ENCODE measurements at places on chromosomes 5 and 9. TPM values are rescaled to one million over a fixed set of nuclear protein-coding genes. Genes with fewer than 3 reads are reported as not detected.

- peak; percentile 79 for DNase-seq
Observed at GRCh38 chr9:104907278-104907951, 20.5 kb downstream of the ABCA1 start.

DNA sequence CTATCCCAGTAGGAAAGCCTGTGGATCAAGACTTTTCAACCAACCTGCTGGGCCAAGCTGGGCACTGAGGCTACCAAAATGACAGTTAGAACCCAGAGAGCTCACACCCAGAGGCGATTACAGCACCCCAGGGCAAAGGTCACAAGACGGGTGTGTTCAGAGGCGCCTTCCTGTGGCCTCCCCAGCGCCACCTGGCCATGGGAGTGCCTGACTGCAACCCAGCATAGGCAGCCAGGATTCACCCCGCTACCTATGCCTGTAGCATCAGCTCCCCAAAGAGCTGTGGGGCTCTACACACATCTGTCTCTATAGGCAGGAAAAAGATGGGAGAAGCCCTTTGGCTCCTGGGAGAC, 33.5 kb downstream of the PDGFRB start:
- no peak for DNase-seq

The CD72 gene
- total RNA-seq = 0.60 TPM

GRCh38 chr9:73081979-73082657, 69.5 kb upstream of the ANXA1 start:
- peak; percentile 63 for DNase-seq

GRCh38 chr9:76004526-76004925, 114.1 kb downstream of the PCSK5 start:
- no peak for DNase-seq

DNA sequence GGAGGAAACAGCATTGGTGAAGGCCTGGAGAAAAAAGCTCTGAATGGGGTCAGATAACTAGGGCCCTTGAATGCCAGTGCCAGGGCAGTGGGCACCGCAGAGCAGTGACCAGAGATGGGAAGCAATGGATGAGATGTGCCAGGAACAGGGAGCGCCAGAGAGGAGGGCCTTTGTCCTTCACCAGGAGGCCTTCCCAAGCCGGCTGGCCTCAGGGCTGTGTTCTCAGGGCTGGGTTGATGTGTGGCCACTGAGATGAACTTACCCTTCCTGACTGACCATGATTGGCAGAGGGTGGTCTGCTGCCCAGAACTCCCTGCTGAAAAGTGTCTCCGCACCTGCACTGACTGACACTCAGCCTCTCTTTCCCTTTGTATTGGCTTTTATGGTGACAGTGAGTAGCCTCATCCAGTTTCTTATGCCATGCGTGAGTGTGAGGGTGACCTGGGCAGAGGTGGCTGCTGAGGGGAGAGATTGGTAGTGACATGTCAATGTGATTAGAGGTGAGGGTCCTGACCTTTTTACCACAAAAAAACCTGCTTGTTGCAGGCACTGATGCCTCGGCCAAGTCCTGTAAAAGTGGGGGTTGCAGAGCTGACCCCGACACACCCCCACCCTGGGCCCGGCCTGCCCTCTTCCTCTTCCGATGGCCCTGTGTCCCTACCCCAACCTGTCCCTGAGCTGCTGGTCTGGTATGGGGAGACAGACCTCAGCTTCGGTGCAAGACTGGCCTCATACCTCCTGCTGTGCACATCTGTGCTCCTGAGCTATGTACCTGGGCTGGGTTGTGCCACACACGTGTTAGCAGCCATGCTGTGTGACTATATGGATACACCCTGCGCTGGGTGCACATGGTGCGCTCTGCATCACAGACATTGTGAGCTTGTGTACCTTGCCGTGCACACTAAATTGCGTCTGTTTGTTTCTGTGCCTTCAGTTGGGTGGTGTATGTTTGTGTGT, 57.1 kb upstream of the PSD2 start:
- no peak for DNase-seq

- DNase-seq = peak; percentile 71
Observed at GRCh38 chr5:145941448-145942130, 5.2 kb downstream of the SH3RF2 start.

The TAS2R1 gene
- total RNA-seq = not detected

- DNase-seq = no peak
Observed at GRCh38 chr9:121225240-121225639, 23.6 kb upstream of the RAB14 start.

- no peak for DNase-seq
Observed at GRCh38 chr5:170641589-170642031, 137.8 kb downstream of the KCNIP1 start.

- DNase-seq = no peak
Observed at GRCh38 chr9:93810028-93810971, 144.9 kb downstream of the BARX1 start.

The N4BP3 gene
- 2.6 TPM for total RNA-seq

The DMGDH gene
- total RNA-seq = 4.5 TPM

The MSX2 gene
- total RNA-seq = 1.1 TPM

The AFAP1L1 gene
- total RNA-seq = 21.9 TPM

The FOXD4 gene
- total RNA-seq = not detected

DNA sequence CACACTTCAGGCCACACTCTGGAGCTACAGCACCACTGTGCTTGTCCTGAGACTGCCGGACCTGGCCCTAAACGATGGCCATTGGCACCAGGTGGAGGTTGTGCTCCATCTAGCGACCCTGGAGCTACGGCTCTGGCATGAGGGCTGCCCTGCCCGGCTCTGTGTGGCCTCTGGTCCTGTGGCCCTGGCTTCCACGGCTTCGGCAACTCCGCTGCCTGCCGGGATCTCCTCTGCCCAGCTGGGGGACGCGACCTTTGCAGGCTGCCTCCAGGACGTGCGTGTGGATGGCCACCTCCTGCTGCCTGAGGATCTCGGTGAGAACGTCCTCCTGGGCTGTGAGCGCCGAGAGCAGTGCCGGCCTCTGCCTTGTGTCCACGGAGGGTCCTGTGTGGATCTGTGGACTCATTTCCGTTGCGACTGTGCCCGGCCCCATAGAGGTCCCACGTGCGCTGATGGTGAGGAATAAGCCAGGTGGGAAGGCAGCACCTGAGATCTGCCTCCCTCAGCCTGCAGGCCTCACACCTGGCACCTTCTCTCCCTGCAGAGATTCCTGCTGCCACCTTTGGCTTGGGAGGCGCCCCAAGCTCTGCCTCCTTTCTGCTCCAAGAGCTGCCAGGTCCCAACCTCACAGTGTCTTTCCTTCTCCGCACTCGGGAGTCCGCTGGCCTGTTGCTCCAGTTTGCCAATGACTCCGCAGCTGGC, 14.7 kb downstream of the CRB2 start:
- DNase-seq = no peak

The GNA14 gene
- 0.10 TPM for total RNA-seq

Data from renal cortical epithelial cell (primary cell).